ENCODE measurements at places on chromosomes 7 and 10. TPM values are rescaled to one million over a fixed set of nuclear protein-coding genes. Genes with fewer than 3 reads are reported as not detected.

GRCh38 chr10:96619796-96620773, 33.3 kb upstream of the TM9SF3 start:
- H3K27me3 ChIP-seq: no peaks in the 10 kb centered on the region
- no peak overlapping the region for H3K27ac ChIP-seq
- no peak overlapping the region for H3K4me3 ChIP-seq
- H3K36me3 ChIP-seq: peaks cover 3% of the 10 kb centered on the region
- no peaks in the 10 kb centered on the region for H3K4me1 ChIP-seq

The INA gene
- total RNA-seq: not detected

DNA sequence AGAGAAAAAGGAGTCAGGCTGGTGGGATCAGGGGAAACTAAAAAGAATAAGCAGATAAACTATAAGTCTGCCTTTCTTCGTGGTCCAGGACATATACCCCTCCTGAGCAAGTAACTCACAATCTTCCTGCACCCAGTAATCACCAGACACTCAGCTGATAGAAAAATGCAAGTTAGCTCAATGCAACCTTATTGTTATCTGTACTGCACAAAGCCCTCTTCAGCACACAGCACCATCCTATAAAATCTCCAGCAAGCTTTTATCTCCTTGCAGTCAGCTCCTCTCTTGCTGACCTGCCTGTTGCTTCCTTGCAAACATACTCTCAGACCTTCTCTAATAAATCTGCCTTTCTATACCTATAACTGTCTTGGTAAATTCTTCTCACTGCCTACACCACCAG, 6.7 kb downstream of the SLC37A3 start:
- no peak overlapping the region for H3K27ac ChIP-seq
- H3K4me1 ChIP-seq: no peaks in the 10 kb centered on the region
- no peak for DNase-seq
- no peak overlapping the region for H3K4me3 ChIP-seq

The CPA1 gene
- not detected for total RNA-seq

The MDFIC gene
- total RNA-seq: 48.5 TPM

DNA sequence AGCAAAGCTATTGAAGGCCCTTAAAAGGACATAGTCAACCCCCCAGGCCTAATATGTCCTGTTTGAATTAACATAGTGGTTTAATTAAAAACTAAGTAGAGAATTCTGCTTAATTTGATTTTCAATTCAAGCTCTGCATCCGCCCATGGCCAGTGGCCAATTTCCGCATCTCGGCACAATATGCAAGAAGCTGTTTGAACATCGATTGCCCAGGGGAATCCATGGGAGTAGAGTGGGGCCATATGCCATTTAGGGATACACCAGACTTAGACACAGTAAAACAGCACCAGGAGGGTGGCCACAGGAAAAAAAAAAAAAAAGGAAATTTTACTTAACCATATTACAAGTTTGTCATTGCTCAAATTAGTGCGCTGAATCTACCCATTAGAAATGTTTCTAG, 100.4 kb downstream of the LMBR1 start:
- no peak for DNase-seq
- H3K36me3 ChIP-seq: peaks cover 18% of the 10 kb centered on the region
- H3K27me3 ChIP-seq: no peaks in the 10 kb centered on the region
- no peaks in the 10 kb centered on the region for H3K4me1 ChIP-seq
- H3K4me3 ChIP-seq: no peak overlapping the region

DNA sequence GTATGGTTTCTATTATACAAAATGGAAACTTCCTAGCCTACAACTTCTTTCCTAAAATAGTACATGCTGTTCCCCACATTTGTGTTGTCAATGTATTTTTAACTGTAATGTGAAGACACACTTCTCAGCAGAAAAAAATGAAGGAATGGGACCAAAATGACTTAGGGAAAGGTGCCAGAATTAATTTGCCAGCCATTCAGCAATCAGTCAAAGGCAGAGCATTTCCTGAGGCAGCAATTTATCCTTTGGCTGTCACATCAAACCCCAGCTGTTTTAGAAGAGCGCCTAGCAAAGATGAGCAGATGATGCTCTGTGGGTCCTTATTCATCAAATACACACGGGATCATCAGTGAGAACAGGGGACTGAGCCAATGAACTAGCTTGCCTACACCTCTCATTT, 592.5 kb downstream of the KCNMA1 start:
- H3K4me3 ChIP-seq: no peak overlapping the region
- no peaks in the 10 kb centered on the region for H3K36me3 ChIP-seq
- no peaks in the 10 kb centered on the region for H3K27me3 ChIP-seq
- peaks cover 10% of the 10 kb centered on the region for H3K4me1 ChIP-seq
- DNase-seq: no peak
- H3K27ac ChIP-seq: no peak overlapping the region

The SCIN gene
- total RNA-seq: 0.95 TPM

GRCh38 chr10:103783681-103784080, 71.7 kb downstream of the SH3PXD2A start:
- H3K4me3 ChIP-seq: no peak overlapping the region
- H3K27ac ChIP-seq: no peak overlapping the region
- no peak for DNase-seq

DNA sequence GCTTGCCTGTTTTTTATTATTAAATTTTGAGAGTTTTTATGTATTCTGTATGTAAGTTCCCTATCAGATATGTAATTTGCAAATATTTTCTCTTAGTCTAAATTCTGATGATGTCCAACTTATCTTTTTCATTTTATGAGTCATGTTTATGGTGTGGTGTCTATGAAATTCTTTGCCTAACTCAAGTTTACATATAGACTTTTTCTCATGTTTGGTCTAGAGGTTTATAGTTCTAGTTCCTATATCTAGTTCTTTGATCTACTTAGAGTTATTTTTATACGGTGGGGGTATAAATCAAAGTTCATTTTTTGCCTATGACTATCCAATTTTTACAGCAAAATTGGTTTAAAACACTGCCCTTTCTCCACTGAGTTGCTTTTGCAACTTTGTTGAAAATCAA, 26.3 kb upstream of the CCDC7 start:
- H3K36me3 ChIP-seq: no peaks in the 10 kb centered on the region
- no peak overlapping the region for H3K27ac ChIP-seq
- H3K4me3 ChIP-seq: no peak overlapping the region
- DNase-seq: no peak

DNA sequence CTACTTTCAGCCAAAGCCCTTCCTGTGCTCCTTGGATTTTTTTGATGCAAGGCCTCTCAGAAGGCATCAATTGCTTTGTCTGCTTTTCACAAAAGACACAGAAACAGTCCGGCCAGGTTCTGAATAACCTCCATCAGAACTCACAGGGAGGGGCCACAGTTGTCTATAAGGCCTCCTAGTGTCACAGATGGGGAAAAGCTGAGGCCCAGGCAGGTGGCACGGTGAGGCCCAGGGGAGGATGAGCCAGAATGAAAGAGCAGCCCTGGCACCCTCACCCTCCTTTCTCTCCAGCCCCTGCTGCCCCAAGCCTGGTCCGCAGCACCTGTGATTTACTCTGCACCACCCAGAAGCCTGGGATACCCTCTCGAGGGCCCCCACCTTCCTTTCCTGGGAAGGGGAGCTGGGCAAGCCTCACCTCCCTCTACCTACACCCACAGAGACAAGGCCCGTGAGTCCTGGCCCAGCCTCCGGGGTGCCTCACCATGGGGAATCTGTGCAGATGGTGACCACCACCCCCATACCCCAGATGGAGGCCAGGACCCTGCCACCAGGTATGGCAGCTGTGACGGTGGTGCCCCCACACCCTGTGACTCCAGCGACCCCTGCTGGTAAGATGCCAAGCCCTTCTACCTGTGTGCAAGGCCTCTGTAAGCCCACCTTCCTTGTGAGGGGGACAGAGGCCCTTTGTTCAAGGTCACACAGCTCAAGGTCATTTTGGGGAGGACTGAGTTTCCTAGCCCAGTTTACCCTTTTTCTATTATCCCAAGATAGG, 26.2 kb upstream of the ZNF467 start:
- no peaks in the 10 kb centered on the region for H3K36me3 ChIP-seq
- H3K27me3 ChIP-seq: no peaks in the 10 kb centered on the region
- no peaks in the 10 kb centered on the region for H3K4me1 ChIP-seq
- peak; percentile 36 for DNase-seq

The CACNB2 gene
- not detected for total RNA-seq

DNA sequence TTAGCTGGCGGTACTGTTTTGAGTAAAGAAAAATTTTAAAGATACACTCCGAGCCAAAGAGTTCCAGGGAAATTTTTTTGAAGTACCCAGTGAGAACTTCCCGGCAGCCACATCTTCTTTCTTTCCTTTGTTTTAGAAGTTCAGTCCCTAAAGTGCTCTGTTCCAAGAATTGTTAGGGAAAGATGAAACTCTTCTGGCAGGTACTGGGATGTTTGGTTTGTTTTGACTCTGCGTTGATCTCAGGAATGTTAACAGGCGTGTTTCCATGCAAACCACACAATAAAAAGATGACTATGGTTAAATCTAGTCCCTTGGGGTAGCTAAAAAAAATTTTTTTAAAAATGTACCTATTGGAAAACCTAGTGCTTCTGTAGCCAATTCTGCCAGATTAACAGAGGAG, 224.7 kb upstream of the PHYHIPL start:
- no peak overlapping the region for H3K4me3 ChIP-seq
- no peaks in the 10 kb centered on the region for H3K27me3 ChIP-seq
- H3K36me3 ChIP-seq: no peaks in the 10 kb centered on the region
- no peaks in the 10 kb centered on the region for H3K4me1 ChIP-seq

The UMAD1 gene
- 14.5 TPM for total RNA-seq

GRCh38 chr10:15802375-15802949, 57.8 kb downstream of the MINDY3 start:
- no peaks in the 10 kb centered on the region for H3K27me3 ChIP-seq
- H3K27ac ChIP-seq: no peak overlapping the region
- peaks cover 19% of the 10 kb centered on the region for H3K36me3 ChIP-seq
- no peaks in the 10 kb centered on the region for H3K4me1 ChIP-seq
- H3K4me3 ChIP-seq: no peak overlapping the region

DNA sequence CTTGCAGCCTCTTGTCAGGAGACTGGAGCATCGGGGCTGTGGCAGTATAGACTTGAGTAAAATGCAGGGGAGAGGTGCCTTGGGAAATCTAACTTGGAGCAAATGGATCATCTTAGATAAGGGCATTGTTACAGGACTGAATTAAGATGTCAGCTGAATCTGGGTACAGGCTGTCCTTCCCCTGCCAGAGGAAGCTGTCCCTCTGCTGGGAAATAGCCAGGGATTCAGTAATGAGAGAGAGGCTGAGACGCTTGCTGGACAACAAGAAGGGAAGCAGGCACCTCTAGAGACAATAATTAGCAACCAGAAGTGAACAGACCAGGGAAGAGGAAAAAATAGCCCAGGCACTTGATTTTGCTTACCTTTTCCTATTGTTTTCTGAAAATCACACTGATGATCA, 20.7 kb upstream of the RAPGEF5 start:
- no peaks in the 10 kb centered on the region for H3K36me3 ChIP-seq
- no peak overlapping the region for H3K4me3 ChIP-seq
- no peak for DNase-seq
- no peaks in the 10 kb centered on the region for H3K4me1 ChIP-seq
- no peak overlapping the region for H3K27ac ChIP-seq

The KCNIP2 gene
- 1.9 TPM for total RNA-seq

The FAM25C gene
- not detected for total RNA-seq

The IFIT1 gene
- 7.1 TPM for total RNA-seq

DNA sequence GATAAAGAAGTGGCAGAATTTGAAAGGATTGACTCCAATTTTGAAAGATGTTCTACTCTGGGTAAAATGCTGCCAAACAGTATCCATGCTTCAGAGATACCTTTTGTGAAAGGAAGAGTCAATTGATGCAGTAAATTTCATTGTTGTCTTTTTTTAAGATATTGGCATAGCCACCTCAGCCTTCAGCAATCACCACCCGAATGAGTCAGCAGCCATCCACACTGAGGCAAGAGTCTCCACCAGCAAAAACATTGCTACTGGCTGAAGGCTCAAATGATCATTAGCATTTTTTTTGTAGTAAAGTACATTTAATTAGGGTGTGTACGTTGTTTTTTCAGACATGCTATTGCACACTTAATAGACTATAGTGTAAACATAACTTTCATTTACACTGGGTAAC, 31.7 kb upstream of the CYP26C1 start:
- no peak for DNase-seq
- H3K36me3 ChIP-seq: peaks cover 4% of the 10 kb centered on the region
- no peak overlapping the region for H3K27ac ChIP-seq
- H3K4me3 ChIP-seq: no peak overlapping the region
- no peaks in the 10 kb centered on the region for H3K27me3 ChIP-seq
- H3K4me1 ChIP-seq: no peaks in the 10 kb centered on the region

GRCh38 chr10:68231106-68231816, 652 bp downstream of the ATOH7 start:
- H3K27me3 ChIP-seq: no peaks in the 10 kb centered on the region
- H3K36me3 ChIP-seq: no peaks in the 10 kb centered on the region
- DNase-seq: no peak
- no peaks in the 10 kb centered on the region for H3K4me1 ChIP-seq
- H3K27ac ChIP-seq: no peak overlapping the region

DNA sequence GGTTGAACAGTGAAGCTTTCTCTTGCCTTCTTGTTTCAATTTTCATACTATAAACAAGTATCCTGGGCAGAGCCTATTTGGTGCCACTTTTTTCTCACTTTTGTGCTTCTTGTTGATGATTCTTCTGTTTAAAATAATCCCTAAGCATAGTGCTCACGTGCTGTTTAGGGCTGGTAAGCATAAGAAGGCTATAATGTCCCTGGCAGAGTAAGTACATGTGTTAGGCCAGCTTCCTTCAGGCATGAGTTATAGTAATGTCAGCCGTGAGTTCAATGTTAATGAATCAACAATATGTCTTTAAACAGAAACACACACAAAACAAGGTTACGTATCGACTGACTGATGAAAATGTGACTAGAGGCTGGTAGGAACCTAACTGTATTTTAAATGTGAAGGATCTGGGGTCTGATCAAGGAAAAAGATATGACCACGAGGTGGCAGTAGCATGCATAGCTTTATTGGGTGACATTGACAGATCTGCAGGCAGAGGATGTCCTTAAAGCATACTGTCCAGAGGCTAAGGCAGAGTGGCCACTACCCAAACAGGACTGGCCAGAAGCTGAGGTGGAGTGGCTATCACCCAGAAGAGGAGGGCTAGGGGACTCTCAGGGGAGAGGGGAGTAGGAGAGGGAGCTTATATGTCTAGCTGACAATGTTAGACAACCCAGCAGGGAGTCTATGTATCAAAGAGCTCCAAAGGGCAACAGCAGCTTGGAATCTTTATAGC, 113.7 kb downstream of the BRAF start:
- no peaks in the 10 kb centered on the region for H3K4me1 ChIP-seq
- no peaks in the 10 kb centered on the region for H3K36me3 ChIP-seq
- H3K4me3 ChIP-seq: no peak overlapping the region
- DNase-seq: peak; percentile 76
- H3K27ac ChIP-seq: no peak overlapping the region

GRCh38 chr10:3107426-3107961, 40.1 kb downstream of the PFKP start:
- H3K4me1 ChIP-seq: no peaks in the 10 kb centered on the region
- peaks cover 6% of the 10 kb centered on the region for H3K36me3 ChIP-seq
- H3K4me3 ChIP-seq: no peak overlapping the region
- DNase-seq: no peak

The PLCE1 gene
- total RNA-seq: 0.05 TPM

DNA sequence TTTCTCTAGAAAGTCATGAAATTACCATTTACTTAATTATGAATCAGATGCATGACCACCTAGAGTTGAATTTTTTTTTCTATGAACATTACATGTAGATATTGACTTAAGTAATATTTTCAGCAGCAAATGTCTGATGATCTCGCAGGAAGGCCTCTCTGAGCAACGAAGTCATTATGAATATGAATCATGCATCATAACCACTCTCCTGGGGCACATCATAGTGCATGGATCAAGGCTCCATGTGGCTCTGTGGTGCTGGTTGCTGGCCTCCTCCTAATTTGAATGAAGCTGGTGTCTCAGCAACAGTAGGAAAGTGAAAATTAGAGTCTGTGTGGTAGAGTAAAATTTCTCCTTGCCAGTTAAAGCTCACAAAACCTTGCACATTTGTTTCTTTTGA, 121.4 kb upstream of the INHBA start:
- no peak overlapping the region for H3K4me3 ChIP-seq
- no peak overlapping the region for H3K27ac ChIP-seq
- H3K36me3 ChIP-seq: no peaks in the 10 kb centered on the region
- H3K4me1 ChIP-seq: no peaks in the 10 kb centered on the region
- H3K27me3 ChIP-seq: no peaks in the 10 kb centered on the region

Measured in naive thymus-derived CD4-positive, alpha-beta T cell (primary cell).